Dermis microvascular lymphatic vessel endothelial cell (primary cell): ENCODE measurements at places on chromosomes 2 and 18.
A peak's percentile ranks its signal among the peaks of the same experiment; 100 is the strongest.

DNA sequence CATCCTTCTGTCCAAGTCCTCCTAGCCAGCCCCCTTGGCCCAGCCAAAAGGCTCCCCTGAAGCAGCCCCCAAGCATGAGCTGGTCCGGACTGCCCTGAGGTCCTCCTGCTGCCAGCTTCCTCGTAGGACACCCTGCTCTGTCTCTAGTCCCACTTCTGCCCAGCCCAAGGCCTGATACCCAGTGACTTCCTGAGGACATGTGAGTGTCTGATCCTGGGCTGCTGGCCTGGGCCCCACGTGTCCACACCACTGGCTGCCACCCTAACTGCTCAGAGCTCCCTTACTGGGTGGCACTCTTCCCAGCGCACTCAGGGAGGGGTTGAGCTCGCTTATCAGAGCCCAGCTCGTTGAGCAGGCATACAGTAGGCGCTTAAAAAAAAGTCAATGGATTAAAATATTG is 34.4 kb upstream of the PDIA6 start:
- DNase-seq, result no peak

DNA sequence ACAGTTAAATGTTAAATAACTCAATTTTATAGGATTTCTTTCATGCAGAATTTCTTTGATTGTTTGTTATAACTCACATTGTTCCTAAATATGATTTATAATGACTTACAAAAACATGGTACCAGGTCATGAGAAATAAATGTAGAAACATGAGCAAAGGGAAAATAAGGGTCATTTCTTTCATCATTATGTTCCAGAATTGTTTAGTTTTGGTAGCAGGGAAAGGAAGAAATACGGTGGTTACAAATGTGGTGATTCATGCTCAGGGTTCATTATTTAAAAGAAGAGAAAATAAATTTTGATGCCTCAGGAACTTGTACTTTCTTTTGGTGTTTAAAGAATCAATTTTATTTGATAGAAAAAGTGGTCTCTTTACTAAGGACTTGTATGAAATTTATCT is 4.4 kb downstream of the LYPD6B start:
- DNase-seq, result no peak

- no peak for DNase-seq
Observed at GRCh38 chr2:141260911-141261310, 869.9 kb downstream of the LRP1B start.

- DNase-seq, result no peak
Observed at GRCh38 chr2:174325373-174326160, 9.2 kb upstream of the SP9 start.

- DNase-seq, result no peak
Observed at GRCh38 chr18:305003-305501, 37.2 kb upstream of the THOC1 start.

GRCh38 chr2:199940373-199940772 is 14.9 kb downstream of the TYW5 start:
- peak; percentile 21 for DNase-seq
